ENCODE measurements at places on chromosomes 6 and 20.

DNA sequence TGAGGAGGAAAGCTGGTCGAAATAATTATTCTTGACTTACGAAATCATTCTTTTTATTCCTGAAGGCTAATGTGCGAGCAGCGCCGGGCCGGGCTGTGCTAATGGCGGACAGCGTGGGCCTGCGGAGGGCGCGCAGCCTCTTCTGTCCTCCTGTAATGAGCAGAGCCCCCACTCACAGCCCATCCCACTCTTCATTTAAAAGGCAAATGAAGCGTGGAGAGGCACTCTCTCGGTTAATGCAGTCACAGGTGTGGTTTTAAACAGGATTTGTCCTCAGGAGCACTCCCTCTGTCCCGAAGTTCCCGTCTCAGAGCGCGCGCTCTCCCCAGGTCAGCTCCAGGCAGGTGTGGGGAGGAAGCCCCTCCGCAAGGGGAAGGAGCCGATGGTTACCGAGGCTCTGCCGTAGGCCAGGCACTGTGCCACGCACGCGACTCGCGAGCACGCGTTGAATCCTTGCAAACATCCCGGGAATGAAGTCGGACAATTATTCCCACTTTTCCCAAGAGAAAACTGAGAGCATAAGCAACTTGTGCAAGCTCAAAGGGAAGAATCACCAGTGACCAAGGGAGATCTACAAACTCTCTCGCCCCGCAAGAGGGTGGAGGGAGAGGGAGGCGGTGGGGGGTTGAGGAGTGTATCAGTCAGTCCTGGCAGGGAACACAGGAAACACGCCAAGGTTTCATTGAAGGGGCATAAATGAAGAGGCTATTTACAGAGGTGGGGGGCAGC, 35.5 kb upstream of the ZFAND3 start:
- peak; percentile 41 for DNase-seq

DNA sequence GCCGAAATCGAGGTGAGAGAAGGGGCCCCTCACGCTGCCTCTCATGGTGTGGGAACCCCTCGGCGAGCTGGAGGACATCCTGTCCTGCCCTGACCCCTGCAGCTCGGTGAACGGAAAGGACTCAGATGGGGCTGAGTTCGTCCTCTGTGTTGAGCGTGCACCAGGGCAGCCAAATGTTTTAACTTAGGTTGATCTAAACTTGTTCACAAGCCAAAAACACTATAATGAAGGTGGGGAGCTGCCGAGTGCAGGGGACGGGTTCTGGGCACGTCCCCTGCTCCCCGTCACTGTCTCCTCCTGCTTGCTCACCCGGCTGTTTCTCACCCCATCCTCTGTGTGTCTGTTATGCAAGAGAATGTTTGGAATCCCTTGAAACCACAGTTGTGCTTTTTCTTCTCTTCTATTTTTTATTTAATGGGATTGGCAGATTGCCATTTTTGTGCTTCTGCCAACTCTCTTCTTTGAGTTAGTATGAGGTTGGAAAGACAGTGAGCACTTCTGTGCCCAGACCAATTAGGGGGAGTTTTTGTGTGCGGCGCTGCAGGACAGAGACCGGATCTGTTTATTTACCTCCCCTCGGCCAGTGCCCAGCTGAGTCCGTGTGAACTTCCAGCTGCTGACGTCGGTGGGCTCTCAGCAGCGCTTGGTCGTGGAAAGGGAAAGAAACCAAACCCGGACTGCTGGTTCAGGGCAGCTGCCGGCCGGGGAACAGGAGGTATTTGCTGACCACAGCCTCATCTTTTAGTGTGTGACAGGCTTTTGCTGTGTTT, 158.1 kb downstream of the DTNBP1 start:
- DNase-seq: peak; percentile 97

- DNase-seq: no peak
These were observed 73.9 kb downstream of the NFATC2 start for GRCh38 chr20:51468636-51469035.

DNA sequence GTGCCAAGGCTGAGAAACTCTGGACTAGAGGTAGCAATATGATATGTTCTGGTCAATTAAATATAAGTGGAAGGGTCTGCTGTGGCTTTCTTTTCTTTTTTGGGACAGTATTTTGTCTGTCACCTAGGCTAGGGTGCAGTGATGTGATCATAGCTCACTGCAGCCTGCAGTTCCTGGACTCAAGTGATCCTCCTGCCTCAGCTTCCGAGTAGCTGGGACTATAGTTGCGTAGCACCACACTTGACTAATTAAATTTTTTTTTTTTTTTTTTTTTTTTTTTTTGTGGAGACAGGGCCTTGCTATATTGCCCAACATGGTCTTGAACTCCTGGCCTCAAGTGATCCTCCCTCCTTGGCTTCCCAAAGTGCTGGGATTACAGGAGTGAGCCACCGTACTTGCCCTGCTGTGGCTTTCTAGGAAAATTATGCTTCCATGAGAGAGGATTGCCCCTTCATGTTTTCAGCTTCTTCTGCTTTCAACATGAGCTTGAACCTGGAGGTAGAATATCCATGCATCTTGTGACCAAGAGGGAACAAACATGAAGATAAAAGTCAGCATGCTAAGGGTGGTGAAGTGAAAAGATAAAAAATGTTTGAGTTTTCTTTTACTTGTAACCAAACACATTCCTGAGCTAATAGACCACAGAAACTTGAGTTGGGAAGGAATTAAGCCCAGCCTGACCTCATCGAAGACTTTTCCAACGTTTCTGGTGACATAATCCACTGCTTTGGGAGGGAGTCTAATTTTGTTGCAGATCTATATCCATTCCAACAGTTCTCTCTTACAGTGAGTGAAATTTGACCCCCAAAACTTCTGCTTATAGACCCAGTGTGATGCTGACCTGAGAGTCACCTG, 75.1 kb downstream of the CARMIL1 start:
- peak; percentile 69 for DNase-seq

GRCh38 chr6:41269716-41270115, 16.8 kb downstream of the TREM1 start:
- no peak for DNase-seq

DNA sequence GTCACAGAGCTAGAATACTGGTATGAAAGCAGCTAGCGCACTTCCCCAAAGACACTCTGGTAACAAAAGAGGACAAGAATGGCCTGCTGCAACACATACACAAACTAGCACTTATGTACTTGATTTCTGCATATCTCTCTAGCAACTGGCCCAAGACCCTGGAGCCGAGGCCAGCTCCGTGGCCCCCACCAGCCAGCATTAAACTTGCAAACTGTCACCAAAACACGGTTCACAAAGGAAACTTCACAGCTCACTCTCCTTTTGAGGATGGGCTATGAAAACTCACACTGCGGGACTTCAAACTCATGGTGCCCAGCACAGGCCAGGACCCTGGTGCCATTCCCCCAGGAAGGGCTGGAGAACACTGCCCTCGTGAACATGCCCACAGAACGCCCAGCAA, 115.9 kb upstream of the RPS6KA2 start:
- no peak for DNase-seq

DNA sequence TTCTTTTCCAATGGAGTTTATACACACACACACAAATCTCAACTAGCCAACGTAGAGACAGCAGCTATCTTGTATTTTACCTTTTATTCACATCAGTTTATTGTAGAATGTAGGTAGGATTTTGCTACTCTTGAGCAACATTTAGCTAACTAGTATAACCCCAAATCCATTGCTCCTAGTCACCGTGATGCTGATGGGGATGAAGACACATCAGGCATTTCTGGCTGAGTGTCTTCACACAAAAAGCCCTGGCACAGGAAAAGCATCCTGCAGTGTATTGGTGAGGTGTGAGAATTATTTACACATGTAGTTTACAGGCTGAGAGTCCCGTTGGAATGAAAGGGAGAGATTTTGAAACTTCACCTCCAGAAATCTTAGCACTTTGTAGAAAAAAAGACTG, 65.9 kb upstream of the FBXL4 start:
- DNase-seq: peak; percentile 44

GRCh38 chr6:73679009-73679408, 17.0 kb upstream of the CD109 start:
- DNase-seq: no peak

- DNase-seq: no peak
These were observed 157.4 kb downstream of the EYA2 start for GRCh38 chr20:47051936-47052526.

DNA sequence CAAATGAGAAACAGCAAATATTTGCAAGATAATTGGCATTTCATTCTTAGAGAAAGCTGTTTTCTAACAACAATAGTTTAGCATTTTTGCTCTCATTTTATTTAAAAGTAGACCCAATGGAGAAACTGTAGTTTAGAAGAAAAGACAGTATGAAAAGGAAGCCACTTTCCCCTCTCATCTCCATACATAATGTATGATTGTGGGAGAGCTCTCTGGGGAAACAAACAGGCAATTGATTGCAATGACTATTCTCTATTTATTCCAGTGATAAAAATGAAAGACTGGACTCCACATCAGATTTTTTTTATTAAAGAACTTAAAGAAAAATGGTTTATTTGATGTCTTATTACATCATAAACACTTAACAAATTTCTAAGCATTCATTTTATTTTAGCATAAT, 116.8 kb upstream of the SASH1 start:
- no peak for DNase-seq

DNA sequence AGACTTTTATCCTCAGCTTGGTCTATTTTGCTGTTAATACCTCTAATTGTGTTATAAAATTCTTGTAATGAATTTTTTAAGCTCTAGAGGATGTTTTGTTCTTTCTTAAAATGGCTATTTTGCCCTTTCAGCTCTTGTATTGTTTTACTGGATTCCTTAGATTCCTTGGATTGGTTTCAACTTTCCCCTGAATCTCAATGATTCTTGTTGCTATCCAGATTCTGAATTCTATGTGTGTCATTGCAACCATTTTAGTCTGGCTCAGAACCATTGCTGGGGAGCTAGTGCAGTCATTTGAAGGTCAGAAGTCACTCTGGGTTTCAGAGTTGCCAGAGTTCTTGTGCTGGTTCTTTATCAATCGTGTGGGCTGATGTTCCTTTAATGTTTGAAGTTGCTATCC, 37.1 kb downstream of the OTOR start:
- DNase-seq: peak; percentile 42

DNA sequence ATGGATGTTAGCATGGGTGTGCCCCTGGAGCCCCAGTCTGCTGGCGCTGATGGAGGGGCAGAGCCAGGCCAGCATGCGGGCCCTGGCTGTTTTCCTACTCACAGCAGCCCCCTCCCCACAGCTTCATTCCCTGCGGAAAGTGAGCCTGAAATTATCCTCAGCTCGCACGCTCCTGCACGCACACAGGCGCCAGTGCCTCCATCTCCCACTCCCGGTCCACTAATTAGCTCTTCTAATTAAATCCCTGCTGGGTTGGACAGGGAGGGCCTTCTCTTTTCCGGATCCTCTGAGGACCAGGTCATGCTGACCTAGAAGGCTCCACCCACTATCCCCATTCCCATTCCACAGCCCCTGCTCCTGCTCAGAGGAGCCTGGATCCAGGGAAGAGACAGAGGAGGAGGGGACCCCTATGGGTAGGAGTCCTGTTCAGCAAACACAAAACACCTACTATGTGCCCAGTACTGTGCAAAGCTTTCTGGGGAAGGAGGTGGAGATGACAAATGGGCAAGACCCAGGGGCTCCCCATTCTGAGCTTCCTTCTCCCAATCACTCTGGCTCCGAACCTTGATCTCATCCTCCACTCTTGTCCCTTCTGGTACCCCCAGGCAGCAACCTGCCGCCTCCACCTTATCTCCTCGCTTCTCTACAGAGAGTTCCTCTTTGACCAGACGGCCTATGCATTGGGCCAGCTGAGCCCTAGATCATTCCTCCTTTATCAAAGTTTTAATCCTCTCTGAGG, 70.2 kb upstream of the CCDC167 start:
- DNase-seq: no peak

DNA sequence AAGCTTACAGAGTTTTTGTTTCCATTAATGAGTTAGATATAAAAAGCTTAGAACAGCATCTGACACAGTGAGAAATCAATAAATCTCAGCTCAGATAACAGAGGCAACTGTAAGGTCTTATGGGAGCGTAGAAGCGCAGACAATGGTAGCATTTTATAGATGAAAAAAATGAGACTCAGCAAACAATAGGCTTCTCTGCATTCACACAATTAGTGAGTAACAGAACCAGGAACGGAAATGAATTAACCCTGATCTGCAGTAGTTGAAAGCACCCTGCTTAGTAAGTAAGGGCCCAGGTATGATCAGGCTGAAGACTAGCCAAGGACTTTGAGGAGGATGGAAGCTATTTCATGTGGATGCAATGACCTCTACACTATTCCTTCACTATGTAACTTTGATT, 147.2 kb upstream of the EYA4 start:
- DNase-seq: no peak

DNA sequence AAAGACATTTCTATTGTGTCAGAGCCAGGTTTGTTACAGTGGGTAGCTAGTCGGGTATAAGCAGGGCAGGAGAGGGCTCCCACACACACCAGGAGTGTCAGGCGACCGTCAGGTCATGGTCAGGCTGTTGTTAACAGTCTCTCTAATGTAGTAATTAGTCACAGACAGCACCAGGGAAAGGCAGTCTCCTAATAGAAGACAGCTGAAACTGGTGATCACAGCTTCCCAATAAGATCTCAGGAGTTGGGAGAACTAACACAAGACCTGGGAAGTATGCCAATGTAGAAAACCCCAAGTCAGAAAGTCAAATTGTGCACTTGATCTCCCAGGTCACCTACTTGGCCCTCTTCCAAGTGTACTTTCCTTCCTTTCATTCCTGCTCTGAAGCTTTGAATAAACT, 53.0 kb upstream of the GPR6 start:
- DNase-seq: no peak

GRCh38 chr6:107124934-107125348, 9.6 kb upstream of the BEND3 start:
- no peak for DNase-seq

- DNase-seq: no peak
These were observed 2.2 kb upstream of the UBD start for GRCh38 chr6:29561606-29562181.

DNA sequence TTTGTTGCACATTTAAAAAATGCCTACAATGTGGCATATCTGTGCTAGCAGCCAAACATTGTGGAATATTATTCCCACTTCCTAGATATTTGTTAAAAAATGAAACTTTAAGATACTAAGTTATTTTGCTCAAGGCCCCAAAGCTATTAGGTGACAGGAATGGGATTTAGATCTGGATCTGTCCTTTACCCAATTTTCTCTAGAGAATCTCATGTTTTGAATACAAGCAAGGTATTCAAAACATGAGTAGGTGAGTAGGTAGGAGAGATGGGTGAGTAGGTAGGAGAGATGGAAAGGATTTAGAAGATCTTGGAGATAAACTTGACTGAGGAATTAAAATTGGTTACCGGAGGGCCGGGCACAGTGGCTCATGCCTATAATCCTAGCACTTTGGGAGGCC, 61.2 kb upstream of the AKIRIN2 start:
- no peak for DNase-seq

DNA sequence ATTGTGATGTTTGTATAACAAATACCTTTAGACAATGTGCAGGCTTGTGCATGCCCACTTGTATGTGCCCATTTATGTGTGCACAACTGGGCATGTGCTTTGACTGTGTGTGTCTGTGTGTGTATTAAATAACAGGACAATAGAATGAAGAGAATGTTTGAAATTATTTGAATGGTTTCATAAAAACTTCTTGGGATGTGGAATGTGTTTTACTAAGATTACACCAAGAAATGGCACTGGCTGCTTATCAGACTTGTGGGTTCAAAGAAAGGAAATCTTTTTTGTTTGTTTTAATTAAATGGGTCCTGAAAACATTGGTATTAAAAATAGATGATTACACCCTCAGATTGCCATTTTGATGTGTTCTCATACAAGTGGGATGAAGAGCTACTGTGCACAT, 191.6 kb upstream of the CCN2 start:
- DNase-seq: peak; percentile 23

Data from fibroblast of skin of right biceps (primary cell).